SJSA1 (cell line): ENCODE measurements at places on chromosomes 12 and 14. TPM values are rescaled to one million over a fixed set of nuclear protein-coding genes. Genes with fewer than 3 reads are reported as not detected.

DNA sequence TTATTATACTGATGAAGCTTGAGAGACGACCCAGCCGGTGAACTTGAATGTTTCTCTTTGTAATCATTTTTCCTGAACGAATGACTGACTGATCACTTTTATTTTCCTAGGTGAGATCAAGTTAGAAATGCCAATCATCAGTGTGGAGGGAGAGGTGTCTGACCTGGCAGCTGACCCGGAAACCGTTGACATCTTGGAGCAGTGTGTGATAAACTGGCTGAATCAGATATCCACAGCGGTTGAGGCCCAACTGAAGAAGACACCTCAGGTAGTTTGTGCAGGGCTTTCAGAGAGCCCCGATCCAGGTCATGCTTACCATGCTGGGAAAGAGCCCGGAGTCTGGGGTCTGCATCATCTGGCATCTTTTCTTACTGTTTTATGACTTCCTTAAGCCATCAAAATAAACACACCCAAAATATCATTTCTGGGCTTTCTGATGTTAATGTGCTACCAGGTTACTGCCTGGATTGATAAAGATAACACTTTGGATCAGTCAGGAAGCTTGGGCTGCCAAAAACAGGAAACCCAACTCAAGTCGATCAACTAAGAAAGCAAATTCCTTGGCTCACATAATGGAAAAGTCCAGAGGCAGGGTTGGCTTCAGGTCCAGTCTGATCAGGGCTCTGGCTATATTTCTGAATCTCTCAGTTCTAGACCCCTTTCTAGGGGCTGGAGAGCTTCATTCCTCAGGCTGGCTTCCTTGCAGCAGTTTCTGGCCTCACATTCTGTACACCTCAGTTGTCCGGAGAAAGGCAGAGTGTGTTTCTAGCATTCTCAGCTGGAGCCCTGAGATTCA, 21.1 kb downstream of the DNAH10 start:
- DNase-seq: no peak

- peak; percentile 66 for DNase-seq
Measured at GRCh38 chr12:48281811-48282210, 68.9 kb downstream of the ZNF641 start.

DNA sequence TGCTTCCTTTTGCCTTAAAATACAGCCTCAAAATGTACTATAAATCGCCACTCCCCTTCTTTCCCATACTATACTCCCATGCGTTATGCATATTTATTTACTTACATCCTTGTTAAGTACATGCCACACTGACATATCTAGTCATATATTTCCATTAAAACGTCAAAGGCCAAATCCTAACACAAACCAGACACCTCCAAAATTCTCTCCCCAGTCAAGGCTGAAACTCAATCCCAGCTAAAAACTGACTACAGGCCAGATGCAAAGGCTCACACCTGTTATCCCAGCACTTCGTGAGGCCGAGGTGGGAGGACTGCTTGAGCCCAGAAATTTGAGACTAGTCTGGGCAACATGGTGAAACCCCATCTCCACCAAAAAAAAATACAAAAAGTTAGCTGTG, 5.7 kb upstream of the CAND1 start:
- DNase-seq: no peak

DNA sequence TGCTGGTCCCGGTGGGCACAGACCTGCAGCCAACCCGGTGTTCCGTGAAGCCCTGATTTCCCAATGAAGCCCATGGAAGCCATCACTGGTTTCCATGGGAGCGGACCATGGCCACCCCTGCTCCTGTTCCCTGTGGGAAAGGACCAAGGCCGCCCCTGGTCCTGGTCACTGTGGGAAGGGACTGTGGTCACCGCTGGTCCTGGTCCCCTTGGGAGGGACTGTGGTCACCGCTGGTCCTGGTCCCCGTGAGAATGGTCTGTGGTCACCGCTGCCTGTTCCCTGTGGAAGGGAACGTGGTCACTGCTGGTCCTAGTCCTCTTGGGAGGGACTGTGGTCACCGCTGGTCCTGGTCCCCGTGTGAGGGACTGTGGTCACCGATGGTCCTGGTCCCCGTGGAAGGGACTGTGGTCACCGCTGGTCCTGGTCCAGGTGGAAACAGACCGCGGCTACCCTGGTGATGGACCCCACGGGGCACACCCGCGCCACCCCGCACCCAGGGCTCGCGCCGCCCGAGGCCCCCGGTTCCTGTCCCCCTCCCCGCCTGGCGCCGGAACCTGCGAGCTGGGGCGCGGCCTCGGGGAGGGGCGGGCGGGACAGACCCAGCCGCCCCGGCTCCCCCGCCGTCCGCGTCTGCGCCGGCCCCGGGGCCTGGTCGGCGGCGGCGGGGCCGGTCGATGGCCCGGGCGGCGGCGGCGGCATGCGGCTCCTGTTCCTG, at the start of gene GLT1D1:
TSS of gene GLT1D1 (plus strand) at position 594 of the 715 bp plus-strand sequence. CDS start at position 698, 104 bp downstream.
- DNase-seq: no peak

DNA sequence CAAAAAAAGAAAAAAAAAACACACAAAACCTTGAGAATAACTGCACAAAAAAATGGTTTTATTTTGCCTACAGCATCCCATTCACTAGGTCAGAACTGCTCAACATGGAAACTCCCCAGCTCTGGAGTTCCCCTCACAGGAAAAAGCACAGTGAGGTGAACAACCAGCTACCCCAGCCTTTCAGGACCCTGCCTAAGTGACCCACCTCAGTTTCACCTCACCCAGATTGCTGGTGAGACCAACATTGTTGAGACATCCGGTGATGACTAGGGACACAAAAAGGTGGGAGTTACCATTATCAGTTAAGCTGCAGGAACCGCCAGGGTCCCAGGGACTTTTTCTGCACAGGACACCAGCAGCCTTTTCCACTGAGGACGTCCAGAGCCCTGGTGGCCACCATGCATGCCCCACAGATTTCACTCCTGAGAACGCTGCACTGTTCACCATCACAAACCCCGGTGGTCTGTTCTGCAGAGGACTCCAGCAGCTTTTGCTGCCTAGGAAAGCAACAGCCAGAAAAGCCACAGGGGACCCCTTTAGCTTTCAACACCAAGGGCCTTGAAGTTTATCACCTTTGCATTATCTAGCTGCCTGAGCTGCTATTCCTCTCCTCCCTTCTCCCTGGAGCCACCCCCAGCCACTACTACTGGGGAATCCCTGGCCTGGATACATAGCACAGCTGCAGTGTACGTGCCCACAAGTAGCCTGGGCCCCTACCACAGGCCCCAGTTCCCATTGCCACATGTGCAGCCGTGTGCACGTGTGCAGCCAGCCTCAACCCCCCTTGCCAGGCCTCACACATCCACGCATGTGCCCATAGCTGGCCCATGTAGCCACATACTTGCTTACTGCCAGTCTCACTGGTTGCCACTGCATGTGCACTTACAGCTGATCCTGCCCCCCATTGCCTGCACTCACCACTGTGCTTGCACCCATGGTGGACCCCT, 62.5 kb upstream of the FAR2 start:
- no peak for DNase-seq

- no peak for DNase-seq
Measured at GRCh38 chr12:25670076-25671055, 117.3 kb upstream of the LMNTD1 start.

DNA sequence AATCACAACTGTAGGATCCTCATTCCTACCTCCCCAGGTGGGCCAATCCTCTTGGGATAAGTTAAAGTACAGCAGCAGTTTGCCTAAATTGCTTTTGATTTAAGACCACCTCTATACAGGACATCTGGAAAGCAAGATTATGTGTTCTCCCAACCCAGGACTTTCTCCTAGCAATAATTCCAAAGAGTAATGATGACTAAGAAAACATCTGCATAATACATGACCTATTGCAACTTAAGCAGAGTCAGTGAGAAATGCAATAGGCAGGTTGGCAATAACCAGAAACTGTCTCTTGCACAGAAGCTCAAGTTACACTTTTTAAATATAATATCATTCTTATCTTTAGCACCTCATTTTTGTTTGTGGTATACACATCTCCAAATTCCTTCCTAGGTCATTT, 275.4 kb downstream of the TRHDE start:
- no peak for DNase-seq

DNA sequence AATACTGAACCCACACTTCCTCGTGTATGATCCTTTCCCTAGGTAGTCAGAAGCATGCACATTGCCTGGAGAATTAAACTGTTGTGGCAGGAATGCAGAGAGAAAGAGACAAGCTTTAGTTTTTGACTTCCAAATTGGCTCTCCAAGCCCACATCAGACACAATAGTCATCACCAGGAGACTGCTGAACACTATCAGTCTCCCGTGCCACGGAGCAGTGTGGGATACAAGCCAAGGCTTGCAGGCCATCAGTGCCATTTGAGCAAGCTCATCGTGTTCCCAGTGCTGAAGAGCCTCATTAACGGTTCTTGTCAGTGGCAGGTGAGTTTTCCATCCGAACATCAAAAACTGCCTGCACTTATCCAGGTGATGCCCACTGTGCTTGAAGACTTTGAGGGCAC, 410.8 kb downstream of the NAV3 start:
- DNase-seq: no peak

DNA sequence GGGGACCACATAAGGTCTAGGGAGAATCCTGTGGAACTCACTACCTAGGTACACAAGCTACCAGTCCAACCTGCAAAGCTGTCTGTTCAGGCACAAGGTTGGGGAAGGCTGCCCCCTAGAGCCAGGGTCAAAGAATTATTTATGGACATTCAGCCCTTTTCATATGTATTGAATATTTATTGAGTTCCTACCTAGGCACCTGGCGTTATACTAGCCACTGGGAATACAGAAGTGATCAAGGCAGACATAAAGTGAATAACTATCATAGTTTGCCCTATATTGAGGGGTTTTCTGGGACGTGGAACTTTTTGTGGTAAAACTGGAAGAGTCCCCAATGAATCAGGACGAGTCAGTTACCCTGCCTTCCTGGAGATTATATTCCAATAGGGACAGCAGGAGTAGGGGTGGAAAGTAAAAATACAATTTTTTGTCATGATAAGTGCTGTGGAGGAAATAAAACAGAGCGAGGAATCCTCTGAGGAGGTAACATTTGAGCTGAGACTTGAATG, 5.8 kb upstream of the SLC48A1 start:
- no peak for DNase-seq

DNA sequence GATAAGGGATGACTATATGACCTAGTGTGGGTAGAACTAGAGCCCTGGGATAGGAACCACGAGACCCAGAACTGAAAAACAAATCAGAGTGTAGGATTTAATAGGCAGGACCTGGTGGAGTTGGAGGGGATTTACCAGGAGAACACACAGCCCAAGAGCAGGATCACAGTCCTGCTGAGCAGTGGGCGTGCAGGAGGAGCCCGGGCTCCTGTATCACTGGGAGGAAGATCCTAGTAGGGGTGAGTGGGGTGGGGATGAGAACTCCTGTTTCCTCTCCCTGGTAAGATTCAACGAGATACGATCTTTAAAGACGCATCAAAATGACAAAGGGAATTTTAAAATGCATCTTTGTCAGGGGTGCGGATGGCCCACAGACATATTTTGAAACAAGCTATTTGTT, 220.1 kb downstream of the GALC start:
- no peak for DNase-seq

- no peak for DNase-seq
Measured at GRCh38 chr12:4148418-4149056, 125.0 kb upstream of the CCND2 start.

- DNase-seq: peak; percentile 49
Measured at GRCh38 chr14:34713681-34714319, 593 bp downstream of the CFL2 start.

GRCh38 chr12:116123451-116124258, 153.8 kb downstream of the MED13L start:
- peak; percentile 62 for DNase-seq

- no peak for DNase-seq
Measured at GRCh38 chr12:115914122-115914521, 363.4 kb downstream of the MED13L start.

- no peak for DNase-seq
Measured at GRCh38 chr14:25041898-25042297, 8.0 kb downstream of the STXBP6 start.

GRCh38 chr14:68178282-68178681, 358.7 kb downstream of the RAD51B start:
- DNase-seq: no peak

DNA sequence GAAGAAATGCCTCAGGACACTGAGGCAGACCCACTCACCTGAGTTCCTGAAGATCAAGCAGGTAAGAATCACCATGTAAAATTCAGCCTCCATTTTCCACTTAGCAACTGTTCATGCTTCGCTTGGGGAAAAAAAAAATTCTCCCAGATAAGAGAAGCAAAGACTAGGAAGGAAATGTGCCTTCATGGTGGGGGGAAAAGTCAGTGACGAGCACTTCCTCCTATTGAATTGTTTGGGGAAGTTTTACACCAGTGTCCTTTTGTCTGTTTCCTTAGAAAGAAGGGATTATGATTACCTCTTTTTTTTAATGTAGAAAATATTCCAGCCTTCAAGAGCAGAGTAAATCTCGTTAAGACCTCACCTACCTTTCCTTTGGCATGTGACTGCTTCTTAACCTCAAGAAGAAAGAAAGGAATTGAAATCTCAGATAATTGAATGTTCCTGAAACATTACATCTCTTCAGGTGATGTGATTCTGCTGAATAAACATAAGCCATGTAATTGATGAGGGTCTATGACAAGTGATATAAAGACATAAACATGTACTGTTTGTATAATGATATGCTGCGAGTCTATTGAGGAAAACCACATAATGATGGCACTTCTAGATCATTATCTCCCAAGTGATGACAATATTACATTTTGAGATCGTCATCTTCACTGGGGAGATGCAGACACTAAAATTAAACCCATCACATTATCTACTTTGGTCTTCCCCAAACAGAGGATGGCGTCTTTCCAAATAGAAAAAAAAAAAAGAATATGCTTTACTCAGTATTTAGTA, at the start of gene PTPRB:
TSS of gene PTPRB (minus strand) at position 127 of the 783 bp plus-strand sequence. CDS start at position 93, 34 bp downstream.
- no peak for DNase-seq

GRCh38 chr12:38930990-38931389, 25.6 kb upstream of the CPNE8 start:
- no peak for DNase-seq

DNA sequence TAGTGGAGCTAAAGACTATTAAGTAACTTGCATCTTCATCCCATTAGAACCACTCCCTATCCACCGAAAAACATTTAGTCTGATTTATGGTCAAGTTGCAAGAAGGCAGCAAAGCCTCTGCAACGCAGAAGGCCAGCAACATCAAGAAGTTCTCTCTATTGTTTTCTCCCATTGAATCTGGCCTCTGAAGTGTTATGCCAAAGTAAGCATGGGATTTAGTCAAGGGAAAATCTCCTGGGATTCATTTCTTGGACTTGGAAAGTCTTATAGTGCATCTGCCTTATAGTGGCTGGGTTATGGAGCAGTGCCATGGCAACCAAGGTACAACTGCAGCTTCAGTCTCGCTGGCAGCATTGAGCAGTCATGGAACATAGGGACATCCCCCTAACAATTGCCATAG, 87.7 kb upstream of the KRR1 start:
- DNase-seq: no peak

GRCh38 chr12:15152868-15153267, 68.3 kb downstream of the RERG start:
- DNase-seq: no peak

Gene CMTM5
- total RNA-seq: not detected in 2 replicates

Gene RAB2B
- 15.4 and 28.3 TPM in 2 replicates for total RNA-seq

Gene CLEC4D
- total RNA-seq: not detected in 2 replicates

Gene KRT83
- total RNA-seq: not detected in 2 replicates

Gene EIF2S3B
- 0.34 and 0.53 TPM in 2 replicates for total RNA-seq

Gene GPR65
- total RNA-seq: 1.9 and 2.2 TPM in 2 replicates
